ENCODE measurements at places on chromosomes 2 and 18.
A peak's percentile ranks its signal among the peaks of the same experiment; 100 is the strongest.

- DNase-seq = no peak
Measured at GRCh38 chr18:62999392-62999791, 284.1 kb downstream of the PHLPP1 start.

- DNase-seq = no peak
Measured at GRCh38 chr2:59874971-59875755, 678.3 kb downstream of the BCL11A start.

- DNase-seq = no peak
Measured at GRCh38 chr2:201208563-201209252, 25.8 kb downstream of the CASP10 start.

GRCh38 chr2:45886171-45886663 lies 234.7 kb downstream of the PRKCE start:
- no peak for DNase-seq

DNA sequence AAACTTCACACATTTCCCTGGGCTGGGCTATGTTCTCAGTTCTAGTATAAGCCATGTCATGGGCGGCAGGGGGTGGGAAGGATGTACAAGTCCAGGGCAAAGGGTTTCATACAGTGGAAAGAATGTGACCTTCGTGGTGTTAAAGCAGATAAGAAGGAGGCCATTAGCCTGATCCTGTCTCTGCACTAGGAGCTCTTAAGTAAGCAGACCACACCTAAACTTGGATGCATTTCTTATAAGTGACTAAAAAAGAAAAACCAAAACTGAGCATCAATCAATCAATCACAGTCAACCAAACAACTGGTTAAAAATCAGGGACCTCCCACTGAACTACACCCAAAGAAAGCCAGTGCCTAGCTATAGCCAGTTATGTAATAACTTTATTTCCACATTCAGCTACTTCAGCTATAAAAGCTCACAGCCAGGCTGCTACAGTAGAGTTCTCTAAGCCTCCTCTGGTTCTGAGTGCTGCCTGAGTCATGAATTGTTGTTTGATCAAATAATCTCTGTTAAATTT lies 46.8 kb upstream of the RIOK3 start:
- no peak for DNase-seq

DNA sequence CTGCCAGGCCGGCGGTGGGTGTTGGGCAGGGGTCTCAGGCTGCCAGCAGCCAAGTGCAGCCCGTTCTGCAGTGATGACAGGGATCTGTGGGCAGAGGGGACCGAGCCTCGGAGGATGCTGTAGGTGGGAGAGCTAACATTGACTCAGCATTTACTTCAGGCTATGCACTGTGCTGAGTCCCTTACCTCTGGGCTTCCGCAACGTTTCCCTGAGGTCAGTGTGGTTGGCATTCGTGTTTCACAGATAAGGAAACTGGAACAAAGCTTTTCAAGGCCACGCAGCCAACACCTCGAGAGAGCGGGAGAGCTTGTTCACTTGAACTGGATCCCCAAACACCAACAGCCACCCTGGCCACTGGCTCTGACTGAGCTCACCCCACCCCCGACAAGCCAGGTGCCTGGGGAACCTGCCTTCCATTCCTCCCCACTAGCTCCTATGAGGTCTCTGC lies 839 bp upstream of the GPR148 start:
- no peak for DNase-seq

DNA sequence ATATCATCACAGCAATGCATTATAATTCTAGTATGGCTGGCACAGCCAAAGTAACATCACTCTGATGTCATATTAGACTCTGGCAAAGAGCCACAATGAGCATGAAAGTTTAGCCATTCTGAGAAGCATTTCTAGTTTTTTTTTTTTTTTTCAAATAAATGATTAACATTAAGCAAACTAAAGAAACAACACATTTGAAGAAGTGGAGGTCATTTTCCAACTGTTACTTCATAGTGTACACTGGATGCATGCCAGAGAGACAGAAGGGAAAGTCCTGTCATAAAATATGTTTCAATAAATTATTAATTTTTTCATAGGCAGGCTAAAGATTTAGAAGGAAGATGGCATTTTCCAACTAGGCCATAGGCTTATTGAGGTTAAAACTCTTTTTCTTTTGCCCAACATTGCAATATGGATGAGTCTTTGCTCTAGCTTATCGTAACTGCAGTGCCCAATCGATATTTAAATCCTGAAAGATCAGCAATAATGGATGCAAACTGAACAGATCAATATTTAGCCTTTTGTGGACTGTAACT lies 1630.4 kb upstream of the ACVR2A start:
- DNase-seq = no peak

GRCh38 chr2:43293744-43294695 lies 67.6 kb upstream of the ZFP36L2 start:
- no peak for DNase-seq

GRCh38 chr2:68943581-68944568 lies 8.8 kb downstream of the GKN2 start:
- peak; percentile 6 for DNase-seq

DNA sequence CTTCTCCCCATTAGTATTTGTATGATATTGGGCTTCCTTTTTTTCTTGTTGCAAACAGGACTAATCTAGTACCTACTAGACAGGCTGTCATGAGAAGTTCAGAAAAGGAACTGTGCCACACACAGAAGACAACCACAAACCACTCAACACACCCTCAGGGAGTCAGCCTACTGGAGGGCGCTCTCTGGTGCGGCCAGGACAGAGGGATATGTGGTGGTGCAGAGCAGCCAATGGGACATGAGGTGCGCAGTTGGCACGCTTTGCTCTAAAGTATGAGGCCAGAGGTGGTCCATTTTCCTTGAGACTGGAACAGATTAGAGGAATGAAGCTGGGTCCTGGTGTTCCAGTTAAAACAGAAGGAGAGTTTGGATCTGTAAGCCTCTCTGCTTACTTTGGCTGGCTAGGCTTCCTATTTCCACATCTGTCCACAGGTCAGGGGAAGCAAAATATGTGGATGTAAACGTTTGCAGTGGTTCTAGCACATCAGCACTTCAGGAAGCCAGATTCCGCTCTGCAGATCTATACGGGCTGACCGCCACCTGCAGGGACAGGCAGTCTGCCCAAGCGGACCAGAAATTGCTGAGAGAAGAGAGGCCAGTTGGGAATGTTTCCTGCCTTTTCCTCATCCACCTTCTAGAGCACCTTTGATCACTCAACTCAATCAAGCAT lies 114.1 kb downstream of the GFPT1 start:
- no peak for DNase-seq

DNA sequence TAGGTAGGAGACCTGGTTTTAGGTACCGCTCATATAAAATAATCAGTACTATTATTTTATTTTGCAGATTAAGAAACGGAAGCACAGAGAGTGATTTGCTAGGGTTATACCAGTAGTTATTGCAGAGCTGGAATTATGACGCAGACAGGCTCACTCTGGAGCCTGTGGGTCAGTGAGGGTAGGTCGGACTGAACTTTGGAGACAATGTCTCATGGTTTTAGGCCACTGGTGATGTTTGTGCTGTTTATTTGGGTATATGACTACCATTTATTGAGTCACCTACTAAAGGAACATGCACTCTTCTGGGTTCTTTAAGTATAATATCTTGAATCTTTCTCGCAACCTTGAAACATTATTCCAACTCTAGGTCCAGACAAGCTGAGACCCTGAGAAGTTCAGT lies 33.5 kb upstream of the IL1R1 start:
- DNase-seq = no peak

DNA sequence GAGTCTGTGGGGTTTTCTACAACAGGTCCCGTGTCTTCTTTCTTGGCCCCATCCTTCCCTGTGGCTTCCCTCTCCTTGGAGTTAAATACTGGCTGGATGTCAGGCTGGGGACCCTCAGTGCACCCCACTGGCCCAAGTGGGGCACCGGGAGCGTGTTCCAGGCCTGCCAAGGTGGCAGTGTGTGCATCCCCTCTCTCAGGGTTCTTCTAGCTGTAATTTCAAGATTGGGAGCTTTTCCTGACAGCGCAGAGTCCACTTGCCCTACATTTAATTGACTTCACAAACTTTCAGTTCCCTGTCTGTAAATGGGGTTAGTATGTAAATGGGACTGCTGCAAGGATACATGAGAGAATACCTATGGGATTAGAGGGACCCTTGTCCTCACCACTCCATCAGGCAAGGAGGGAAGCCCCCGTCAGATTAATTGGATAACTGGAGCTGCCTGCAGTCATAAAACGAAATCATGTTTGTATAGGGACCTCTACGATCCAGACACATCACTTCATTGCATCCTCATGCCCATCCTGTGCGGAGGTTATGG lies 66.6 kb downstream of the IL1R2 start:
- DNase-seq = no peak

DNA sequence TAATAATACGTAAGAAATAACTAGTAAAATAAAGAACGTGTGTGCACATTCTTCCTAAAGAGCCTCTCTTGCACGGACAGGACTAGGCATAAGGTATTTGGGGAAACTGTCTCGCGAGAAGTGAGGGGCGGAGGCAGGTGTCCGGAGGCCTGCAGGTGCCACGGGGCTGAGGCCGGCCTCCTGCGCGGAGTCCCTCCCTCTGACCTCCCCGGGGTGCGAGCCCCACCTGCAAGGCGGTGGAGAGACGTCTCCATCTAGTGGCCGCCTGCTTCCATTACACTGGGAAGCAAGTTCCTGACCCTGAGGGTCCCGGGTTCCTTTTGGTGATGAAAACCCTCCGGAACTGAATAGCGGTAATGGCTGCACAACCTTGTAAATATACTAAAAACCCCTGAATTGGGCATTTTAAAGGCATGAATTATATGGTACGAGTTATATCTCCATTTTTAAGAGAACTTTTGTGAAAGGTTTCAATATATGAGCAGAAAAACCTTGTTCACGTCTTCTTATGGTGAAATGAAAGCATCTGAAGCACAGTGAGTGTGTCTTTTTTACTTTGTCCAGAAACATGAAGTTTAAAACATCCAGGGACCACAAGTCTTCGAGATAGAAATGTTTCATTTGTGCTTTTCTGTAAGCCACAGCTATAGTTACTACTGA lies 35.5 kb upstream of the CTDP1 start:
- peak; percentile 55 for DNase-seq

GRCh38 chr18:79735071-79735980 lies 55.7 kb downstream of the CTDP1 start:
- DNase-seq = no peak

DNA sequence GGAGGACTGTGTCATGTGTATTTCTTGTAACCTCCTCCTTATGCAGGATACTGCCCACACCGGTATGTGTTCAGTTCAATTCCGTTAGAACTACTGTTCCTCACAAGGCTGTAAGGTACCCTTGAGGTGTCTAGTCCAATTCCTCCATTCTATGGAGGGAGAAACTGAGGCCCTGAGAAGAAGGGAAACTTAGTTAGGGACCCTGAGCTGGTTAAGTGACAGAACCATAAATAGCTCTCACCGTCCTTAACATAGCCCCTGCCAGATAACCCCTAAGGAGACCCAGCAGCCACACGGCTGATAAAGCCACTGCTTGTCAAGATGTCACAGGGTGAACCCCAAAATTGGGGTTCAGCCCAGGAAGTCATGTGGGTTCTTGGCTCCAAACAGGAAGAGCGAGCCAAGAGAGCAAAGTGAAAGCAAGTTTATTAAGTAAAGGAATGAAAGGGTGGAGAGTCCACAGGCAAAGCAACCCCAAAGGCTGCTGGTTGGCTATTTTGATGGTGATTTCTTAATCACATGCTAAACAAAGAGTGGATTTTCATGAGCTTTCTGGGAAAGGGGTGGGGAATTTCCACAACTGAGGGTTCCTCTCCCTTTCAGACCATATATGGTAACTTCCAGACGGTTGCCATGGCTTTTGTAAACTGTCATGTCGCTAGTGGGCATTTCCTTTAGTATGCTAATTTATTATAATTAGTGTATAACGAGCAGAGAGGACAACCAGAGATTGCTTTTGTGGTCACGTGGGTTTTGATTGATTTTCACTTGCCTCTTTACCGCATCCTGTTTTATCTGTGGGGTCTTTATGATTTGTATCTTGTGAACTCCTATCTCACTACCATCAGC lies 83.4 kb upstream of the RTN4 start:
- peak; percentile 5 for DNase-seq
